Esophagus muscularis mucosa (tissue), 4 donors: ENCODE measurements at places on chromosomes 6 and 20. TPM values are rescaled to one million over a fixed set of nuclear protein-coding genes. Genes with fewer than 3 reads are reported as not detected.

GRCh38 chr6:122726649-122727048 is 52.9 kb upstream of the FABP7 start:
- H3K27me3 ChIP-seq: no peaks in the 10 kb centered on the region
- no peak for DNase-seq
- H3K36me3 ChIP-seq: no peaks in the 10 kb centered on the region
- no peaks in the 10 kb centered on the region for H3K4me1 ChIP-seq
- no peak overlapping the region for H3K4me3 ChIP-seq

GRCh38 chr6:18186033-18186432 is 30.8 kb downstream of the KDM1B start:
- H3K27ac ChIP-seq: no peak overlapping the region
- H3K36me3 ChIP-seq: peaks cover 4% of the 10 kb centered on the region
- no peak for DNase-seq
- H3K27me3 ChIP-seq: no peaks in the 10 kb centered on the region
- no peaks in the 10 kb centered on the region for H3K4me1 ChIP-seq

- no peak overlapping the region for H3K4me3 ChIP-seq
- H3K4me1 ChIP-seq: peaks cover 39% of the 10 kb centered on the region
- no peak overlapping the region for H3K27ac ChIP-seq
- H3K36me3 ChIP-seq: peaks cover 40% of the 10 kb centered on the region
- no peaks in the 10 kb centered on the region for H3K27me3 ChIP-seq
Measured at GRCh38 chr6:170284126-170284773, 6.6 kb downstream of the DLL1 start.

DNA sequence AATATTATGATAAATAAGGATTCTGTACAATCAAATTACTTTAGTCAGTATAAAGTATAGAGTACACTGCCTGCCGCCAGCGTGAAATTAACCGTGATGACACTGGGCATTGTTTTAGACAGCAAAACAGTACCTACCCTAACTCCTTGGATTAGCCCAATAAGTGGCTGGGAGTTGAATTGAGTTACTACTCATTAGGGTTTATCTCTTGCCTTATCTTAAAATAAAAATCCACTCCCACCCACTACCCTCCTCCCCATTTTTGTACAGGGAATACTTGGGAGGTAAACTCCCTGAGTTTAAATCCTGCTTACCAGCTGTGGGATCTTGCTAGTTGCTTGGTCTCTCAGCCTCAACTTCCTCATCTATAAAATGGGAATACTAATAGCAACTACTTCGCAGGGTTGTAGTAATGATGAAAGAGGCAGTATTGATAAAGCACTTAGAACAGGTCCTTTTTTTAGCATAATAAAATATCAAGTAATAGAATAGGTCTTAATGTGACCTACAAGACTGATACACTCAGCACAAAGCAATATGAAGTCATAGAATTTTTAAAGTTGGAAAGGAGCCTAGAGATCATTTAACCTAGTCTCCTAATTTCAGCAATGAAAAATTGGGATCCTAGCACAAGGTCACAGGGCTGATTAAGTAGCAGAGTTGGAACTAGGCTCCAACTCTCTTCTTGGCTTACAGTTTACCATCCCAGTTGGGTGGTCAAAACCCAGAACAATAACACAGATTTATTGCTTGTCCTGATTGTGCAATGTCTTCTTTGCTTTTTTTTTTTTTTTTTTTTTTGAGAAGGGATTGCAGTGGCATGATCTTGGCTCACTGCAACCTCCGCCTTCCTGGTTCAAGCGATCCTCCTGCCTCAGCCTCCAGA is 23.8 kb downstream of the PHACTR2 start:
- H3K36me3 ChIP-seq: no peaks in the 10 kb centered on the region
- H3K27ac ChIP-seq: peak overlapping the region; percentile 22
- peaks cover 52% of the 10 kb centered on the region for H3K4me1 ChIP-seq
- no peaks in the 10 kb centered on the region for H3K27me3 ChIP-seq

GRCh38 chr20:33589059-33589458 is 73.1 kb upstream of the C20orf144 start:
- H3K27me3 ChIP-seq: no peaks in the 10 kb centered on the region
- no peaks in the 10 kb centered on the region for H3K36me3 ChIP-seq
- no peak for DNase-seq
- H3K27ac ChIP-seq: no peak overlapping the region
- H3K4me3 ChIP-seq: no peak overlapping the region

- H3K4me3 ChIP-seq: no peak overlapping the region
- H3K27ac ChIP-seq: no peak overlapping the region
- no peaks in the 10 kb centered on the region for H3K36me3 ChIP-seq
- no peaks in the 10 kb centered on the region for H3K27me3 ChIP-seq
- H3K4me1 ChIP-seq: peaks cover 16% of the 10 kb centered on the region
Measured at GRCh38 chr6:119470893-119471542, 121.5 kb upstream of the MAN1A1 start.

DNA sequence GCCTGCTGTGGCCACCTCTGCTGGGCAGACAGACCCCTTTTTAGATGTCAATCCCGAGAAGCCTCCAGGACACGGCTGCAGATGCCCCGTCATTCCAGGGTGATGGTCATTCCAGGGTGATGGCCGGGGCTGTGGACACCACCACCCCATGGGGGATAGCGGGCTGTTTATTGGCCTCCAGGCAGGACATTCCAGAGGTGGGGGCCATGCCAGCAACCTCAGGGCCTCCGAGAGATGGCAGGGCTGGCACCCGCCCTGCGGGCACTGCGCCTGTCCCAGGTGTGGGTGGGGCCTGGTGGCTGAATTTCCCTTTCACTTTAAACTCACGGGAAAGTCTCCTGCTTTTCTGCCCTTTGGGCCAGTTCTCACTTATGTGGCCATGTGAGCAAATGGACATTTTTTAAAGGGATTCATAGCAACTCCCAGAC is 14.5 kb downstream of the COL9A3 start:
- no peak overlapping the region for H3K4me3 ChIP-seq
- DNase-seq: no peak
- no peaks in the 10 kb centered on the region for H3K36me3 ChIP-seq
- no peak overlapping the region for H3K27ac ChIP-seq
- no peaks in the 10 kb centered on the region for H3K27me3 ChIP-seq

DNA sequence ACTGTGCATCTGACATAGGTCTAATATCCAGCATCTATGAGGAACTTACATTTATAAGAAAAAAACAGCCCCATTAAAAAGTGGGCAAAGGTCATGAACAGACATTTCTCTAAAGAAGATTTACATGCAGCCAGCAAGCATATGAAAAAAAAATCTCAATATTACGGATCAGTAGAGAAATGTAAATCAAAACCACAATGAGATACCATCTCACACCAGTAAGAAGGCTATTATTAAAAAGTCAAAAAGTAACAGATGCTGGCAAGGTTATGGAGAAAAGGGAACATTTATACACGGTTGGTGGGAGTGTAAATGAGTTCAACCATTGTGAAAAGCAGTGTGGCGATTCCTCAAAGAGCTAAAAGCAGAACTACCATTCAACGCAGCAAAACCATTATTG is 13.1 kb downstream of the METTL24 start:
- peaks cover 56% of the 10 kb centered on the region for H3K4me1 ChIP-seq
- H3K27me3 ChIP-seq: no peaks in the 10 kb centered on the region
- H3K36me3 ChIP-seq: no peaks in the 10 kb centered on the region

Gene PET117
- total RNA-seq: 18.1 TPM

Gene GUCA1A
- not detected for total RNA-seq

Gene ZNF217
- 20.9 TPM for total RNA-seq

Gene LST1
- total RNA-seq: 7.9 TPM

Gene GSTA3
- total RNA-seq: not detected

Gene SLC35B3
- total RNA-seq: 12.1 TPM

Gene SASH1
- 86.6 TPM for total RNA-seq

Gene ECT2L
- 0.23 TPM for total RNA-seq

Gene TNFRSF6B
- 67.8 TPM for total RNA-seq

Gene MYO6
- total RNA-seq: 12.3 TPM
